ENCODE measurements at places on chromosomes 5 and 9. TPM values are rescaled to one million over a fixed set of nuclear protein-coding genes. Genes with fewer than 3 reads are reported as not detected.

Gene FOXD4L3
- not detected for total RNA-seq

Gene CCDC187
- not detected for total RNA-seq

Gene CD72
- total RNA-seq = 1.4 TPM

Gene PDCD1LG2
- 18.3 TPM for total RNA-seq

Gene GOLGA1
- 12.2 TPM for total RNA-seq

Gene ANKRD31
- total RNA-seq = not detected

Gene DOCK8
- not detected for total RNA-seq

Gene FBN2
- total RNA-seq = 27.4 TPM

Gene MARCHF3
- total RNA-seq = 15.9 TPM

Gene KLF9
- 23.5 TPM for total RNA-seq

Gene EGFLAM
- 22.4 TPM for total RNA-seq

Gene CARD9
- total RNA-seq = 0.86 TPM

Gene PPP2CA
- total RNA-seq = 255 TPM
